ENCODE measurements at places on chromosomes 6 and 20. TPM values are rescaled to one million over a fixed set of nuclear protein-coding genes. Genes with fewer than 3 reads are reported as not detected.

PDE7B gene
- 1.5 TPM for total RNA-seq

COL21A1 gene
- 4.9 TPM for total RNA-seq

RIN2 gene
- total RNA-seq: 88.3 TPM

CNKSR3 gene
- 9.5 TPM for total RNA-seq

KCNG1 gene
- 1.6 TPM for total RNA-seq

GRCh38 chr6:75656479-75656878 is 54.8 kb downstream of the SENP6 start:
- no peak for DNase-seq

DNA sequence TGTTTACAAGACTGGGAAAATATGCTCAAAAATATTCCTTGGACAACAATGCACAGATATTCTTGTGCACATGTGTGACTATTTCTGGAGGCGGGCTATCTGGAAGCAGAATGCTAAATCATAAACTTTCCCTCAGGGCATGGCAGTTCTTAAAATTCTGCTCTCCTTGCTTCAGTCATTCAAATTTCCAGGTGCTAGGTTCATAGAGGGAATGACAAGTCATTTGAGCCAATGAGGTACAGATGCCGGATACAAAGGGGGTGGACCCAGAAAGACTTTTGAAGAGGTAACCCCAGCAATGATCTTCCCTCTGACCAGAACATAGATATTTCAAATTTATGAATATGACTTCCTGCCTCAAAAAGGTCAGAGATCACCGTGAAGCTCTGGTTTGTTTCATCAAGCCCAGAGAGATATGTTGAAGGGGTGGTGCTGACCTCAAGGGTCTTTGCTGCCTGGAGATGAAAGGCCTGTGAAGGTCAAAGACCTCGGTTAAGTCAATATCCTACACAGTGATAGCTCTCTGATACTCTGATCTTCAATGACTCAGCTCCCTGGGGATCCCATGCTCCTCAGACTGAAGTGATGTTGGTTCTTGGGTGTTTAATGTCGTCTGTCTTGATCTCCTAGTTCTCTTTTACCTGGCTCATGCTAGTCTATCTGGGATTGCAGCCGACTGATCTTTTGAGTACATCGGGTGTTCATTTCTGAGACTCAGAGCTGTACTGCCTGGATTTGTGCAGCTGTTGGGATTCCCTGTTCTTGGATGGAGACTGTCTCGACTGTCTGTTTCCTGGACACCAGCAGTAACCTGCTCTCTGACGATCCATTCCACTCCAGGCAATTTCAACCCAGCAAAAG is 47.5 kb upstream of the TSHZ2 start:
- DNase-seq: no peak

GRCh38 chr20:25247000-25247517 is 826 bp upstream of the PYGB start:
- no peak for DNase-seq

DNA sequence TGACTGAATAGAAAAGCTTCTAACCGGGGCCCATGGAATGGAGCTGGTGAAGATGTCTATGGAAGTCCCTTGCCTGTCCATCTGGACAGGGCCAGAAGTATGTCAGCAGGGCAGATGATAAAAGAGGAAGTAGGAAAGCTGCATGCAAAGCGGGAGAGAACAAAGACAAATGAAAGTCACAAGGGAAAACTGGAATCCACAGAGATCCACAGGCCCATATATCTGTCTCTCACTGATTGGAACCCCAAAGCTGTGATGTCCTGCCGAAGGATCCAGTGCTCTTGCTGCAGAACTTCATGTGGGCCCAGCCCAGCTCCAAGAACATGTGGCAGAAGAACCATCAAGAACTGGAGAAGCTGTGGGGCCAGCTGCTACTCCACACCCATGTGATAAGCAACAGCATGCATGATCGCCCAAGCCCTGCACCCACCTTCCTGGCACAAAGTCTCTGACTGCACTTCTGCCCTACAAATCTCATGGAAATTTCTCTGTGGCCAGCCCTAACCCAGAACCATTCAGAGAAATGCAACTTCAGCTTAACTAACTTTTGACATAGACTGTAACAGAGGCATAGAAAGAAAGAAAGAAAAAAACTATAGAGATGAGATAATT is 716.0 kb downstream of the KIF16B start:
- DNase-seq: no peak

GRCh38 chr6:132797951-132798868 is at the start of gene SLC18B1:
SLC18B1 (minus strand) TSS chr6:132798637; CDS start chr6:132798456, 181 bp downstream.
- DNase-seq: peak; percentile 41

GRCh38 chr6:97189767-97190166 is 93.2 kb downstream of the MMS22L start:
- DNase-seq: no peak

GRCh38 chr20:13017883-13018535 is 9.2 kb downstream of the SPTLC3 start:
- DNase-seq: no peak

DNA sequence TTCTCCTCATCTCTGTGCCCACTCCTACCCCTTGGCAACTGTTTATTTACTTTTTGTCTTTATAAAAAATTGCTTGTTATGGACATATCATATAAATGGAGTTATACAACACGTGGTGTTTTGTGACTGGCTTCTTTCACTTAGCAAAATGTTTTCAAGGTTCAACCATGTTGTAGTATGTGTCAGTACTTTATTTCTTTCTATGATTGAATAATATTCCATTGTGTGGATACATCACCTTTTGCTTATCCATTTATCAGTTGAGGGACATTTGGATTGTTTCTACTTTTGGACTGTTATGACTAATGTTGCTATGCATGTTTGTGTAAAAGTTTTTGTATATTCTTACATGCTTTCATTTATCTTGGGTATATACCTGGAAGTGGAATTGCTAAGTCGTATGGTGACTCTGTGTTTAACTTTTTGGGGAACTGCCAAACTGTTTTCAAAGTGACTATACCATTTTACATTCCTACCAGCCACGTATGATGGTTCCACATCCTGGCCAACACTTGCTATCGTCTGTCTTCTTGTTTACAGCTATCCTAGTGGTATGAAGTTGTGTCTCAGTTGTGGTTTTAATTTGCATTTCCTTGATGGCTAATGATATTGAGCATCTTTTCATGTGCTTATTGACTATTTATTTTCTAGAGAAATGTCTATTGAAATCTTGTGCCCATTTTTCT is 84.4 kb downstream of the SLX4IP start:
- no peak for DNase-seq

Data from lower leg skin (tissue), 4 donors.